HEK293T (cell line): ENCODE measurements at places on chromosomes 12 and 14.
A peak's percentile ranks its signal among the peaks of the same experiment; 100 is the strongest.

DNA sequence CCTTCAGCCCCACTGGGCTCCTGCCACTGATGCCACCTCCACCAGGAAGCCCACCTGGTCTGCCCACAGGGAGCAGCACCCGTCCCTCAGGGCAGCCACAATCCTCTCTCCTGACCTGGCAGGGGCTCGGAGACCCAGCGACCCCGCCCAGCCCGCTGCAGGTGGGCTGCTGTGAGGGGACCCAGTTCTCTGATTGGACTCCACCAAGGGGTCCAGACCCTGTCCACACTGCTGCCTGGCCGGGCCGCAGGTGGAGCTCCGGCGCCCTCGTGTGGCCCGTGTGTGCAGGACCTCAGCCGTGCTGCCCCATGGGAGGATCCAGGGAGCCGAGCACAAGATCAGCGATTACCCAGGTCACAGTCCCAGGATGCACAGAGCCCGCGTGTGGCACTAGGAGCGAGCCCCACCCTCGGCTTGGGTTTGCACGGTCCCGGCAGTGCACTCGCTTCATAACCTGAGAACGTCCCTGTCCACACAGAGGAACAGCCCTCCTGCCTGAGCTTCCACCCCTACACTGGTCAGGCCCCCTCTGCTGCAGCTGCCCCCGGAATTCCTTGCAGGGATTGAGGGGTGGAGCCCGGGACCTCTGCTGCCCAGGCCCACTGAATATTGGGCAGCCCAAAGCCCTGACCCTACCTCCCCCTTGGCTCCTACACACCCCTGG lies 35.4 kb upstream of the TMEM179 start:
- peak; percentile 90 for DNase-seq

- DNase-seq = no peak
Observed at GRCh38 chr14:91830777-91831176, 36.6 kb downstream of the TC2N start.

GRCh38 chr14:104280902-104281767 lies 142.7 kb downstream of the KIF26A start:
- no peak for DNase-seq

DNA sequence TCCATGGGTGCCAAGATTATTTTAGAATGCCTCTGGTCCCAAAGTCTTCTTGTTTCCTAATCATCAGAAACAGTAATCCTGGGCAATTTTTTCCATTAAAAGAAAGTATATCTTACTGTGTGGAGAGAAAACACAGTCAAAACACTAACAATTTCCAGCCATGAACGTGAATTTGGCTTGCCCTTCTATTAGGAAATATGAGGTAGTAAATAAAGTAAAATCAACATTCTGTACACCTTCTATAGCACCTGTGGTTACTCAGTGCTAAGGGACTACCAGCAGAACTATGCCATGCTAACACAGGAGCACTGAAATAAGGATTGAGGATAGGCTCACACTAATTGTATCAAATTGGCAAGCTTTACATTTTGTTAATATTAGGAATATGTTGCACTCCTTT lies 60.1 kb downstream of the NTN4 start:
- DNase-seq = no peak

DNA sequence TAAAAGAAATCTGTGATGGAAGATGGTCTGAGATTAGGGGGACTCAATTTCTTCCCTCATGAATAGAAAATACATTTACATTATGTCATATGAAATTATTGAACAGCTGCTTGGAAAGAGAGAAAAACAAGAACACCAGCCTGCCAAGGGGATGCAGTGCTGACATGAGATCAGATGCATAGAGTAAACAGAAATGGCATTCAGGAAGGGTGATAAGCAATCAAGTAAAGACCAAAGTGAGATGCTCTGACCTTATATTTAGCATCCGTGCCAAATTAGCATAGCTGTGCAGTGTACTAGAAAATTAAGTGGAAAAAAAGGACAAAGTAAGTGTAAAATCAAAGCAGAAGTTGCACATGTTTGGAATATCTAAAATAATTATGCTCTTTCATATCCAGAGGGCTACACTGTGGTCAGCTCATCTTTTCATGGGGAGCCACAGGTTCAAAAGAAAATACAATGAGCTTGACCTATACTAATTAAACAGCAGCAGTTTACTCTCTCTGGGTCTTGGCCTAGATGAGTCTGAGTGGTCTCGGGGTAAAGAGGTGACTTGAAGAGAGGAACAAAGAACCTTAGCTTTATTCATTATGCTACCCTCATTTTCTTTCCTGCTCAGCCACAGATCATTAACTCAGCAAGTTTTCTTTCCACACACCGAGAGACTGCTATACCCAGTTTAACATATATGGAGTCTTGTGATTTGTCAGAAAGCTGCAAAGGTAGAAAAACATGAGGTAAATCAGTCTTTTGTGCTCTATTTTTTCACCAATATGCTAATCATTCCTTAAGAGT lies 359.4 kb upstream of the FOXG1 start:
- DNase-seq = no peak

- DNase-seq = no peak
Observed at GRCh38 chr12:10901427-10901826, 7.9 kb downstream of the TAS2R13 start.

- DNase-seq = no peak
Observed at GRCh38 chr14:91098591-91098990, 15.3 kb upstream of the DGLUCY start.

DNA sequence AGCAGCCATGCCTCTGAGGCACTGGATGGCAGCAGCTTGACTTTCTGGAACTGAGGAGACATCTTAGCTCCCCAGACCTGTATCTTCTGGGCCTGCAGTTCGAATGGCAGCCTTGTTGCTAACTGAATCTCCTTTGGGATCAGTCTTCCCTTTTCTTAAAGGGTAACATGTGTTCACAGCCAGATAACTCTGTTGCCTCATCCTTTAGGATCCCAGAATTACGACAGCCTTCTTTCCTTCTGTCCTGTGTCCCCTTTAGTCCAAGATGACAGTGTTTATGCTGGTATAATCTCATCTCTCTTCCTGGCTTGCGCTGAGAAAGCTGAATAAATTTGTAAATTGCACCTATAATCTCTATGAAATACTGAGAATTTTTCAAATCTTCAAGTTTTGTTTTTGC lies 9.1 kb upstream of the ERC1 start:
- DNase-seq = no peak

- DNase-seq = no peak
Observed at GRCh38 chr14:64685371-64686281, 18.6 kb upstream of the PLEKHG3 start.

DNA sequence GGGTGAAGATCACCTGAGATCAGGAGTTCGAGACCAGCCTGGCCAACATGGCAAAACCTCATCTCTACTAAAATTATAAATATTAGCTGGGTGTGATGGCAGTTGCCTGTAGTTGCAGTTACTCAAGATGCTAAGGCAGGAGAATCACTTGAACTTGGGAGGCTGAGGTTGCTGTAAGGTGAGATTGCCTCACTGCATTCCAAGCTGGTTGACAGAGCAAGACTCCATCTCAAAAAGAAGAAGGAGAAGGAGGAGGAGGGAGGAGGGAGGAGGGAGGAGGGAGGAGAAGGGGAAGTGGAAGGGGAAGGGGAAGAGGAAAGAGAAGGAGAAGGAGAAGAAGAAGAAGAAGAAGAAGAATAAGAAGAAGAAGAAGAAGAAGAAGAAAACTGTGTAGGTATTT lies 17.0 kb downstream of the RNASE10 start:
- DNase-seq = no peak

- DNase-seq = no peak
Observed at GRCh38 chr12:87302126-87302745, 727.0 kb downstream of the C12orf50 start.

DNA sequence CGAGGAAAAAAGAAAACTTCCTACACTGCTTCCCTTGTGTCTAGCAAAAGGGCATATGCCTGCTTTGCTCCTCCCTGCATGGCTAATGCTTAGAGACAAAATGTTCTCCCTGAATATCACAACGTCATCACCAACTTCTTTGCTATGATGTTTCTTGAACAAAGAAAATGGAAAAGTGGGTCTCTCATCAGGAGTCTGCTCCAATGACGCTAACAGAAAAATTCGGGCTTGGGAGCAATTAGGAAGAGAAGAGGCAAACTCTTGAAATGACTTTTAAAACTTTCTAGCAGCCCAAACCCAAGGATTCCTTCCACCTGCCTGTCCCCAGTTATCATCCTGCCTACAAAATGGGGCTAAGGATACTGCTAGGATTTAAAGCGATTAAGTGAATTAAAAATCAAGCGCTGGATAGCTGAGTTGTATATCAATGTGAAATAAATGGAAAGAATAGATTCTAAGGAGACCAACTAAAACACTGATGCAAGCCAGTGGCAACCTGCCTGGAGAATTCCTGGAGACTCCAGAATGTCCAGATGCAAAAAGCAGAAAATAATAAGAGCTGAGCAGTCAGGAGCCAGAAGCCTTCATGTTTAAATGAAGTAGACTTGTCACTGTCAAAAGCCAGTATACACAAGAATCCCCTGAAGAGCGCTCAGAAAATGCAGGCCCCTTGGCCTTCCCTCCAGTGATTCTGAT lies 183.8 kb downstream of the DPF3 start:
- no peak for DNase-seq

DNA sequence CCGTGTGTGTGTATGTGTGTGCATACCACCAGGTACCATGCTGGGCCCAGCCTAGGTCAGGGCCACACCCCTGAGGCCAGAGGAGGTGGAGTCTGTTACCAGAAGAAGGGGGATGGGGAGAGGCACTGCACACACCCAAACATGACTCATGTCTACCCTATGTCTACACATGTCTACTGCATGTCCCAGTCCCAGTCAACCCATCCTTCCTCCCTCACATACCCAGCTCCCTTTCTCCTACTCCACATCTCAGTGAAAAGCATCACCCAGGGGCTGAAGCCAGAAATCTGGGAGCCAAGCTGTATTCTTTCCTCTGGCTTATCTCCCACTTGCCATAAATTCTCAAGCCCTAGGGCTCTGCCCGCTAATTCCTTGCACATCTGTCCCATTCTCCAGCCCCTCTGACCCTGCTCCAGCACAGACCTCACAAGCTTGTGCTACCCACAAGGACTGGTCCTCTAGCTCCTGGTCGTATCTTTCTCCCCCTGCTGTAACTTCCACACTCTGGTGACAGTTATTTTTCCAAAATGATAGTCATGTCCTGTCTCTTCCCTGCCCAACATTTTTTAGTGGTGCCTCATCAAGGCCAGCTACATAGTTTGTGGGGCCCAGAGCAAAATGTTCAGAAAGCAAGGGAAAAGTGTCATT lies 18.0 kb upstream of the APPL2 start:
- DNase-seq = no peak

GRCh38 chr12:28413460-28414109 lies 223.3 kb downstream of the CCDC91 start:
- DNase-seq = no peak

DNA sequence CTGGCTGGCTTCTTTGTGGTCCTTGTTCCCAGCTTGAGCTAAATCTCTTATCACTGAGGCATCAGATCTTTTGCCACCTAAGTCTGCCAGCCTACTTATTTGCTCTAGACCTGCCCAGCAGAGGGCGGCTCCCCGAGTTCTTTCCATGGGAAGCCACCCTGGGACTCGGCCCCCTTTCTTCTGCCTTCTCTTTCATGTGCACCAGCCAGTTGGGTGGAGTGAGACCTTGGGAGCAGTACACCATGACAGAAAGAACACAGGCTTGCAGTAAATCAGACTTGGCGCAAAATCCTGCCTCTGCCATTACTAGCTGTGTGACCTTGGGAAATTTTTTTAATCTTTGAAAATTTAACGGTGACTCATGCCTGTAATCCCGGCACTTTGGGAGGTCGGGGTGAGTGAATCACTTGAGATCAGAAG lies 7.4 kb downstream of the SMAGP start:
- no peak for DNase-seq

DNA sequence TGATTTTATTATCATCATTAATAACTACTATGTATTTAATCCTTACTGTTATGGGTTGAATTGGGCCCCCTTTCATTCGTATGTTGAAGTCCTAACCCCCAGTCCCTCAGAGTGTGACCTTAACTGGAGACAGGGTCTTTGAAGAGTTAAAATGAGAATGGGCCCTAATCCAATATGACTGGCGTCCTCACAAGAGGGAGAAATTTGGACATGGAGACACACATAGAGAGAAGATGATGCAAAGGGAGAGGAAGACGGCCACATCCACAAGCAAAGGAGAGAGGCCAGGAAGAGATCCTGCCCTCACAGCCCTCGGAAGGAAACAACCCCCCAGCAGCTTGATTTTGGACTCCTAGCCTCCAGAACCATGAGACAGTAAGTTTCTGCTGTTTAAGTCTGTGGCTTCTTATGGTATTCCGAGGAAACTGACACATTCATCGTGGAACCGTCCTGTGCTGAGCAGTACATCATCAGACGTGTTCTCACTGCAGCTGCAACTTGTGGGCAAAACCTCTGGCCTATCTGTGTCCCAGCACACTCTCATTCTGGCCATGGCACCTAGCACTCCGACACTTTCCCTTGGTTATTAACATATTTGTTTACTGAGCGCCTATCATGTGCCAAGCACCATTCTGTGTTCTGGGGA lies 127.6 kb downstream of the SLC38A6 start:
- no peak for DNase-seq

- DNase-seq = no peak
Observed at GRCh38 chr12:3700861-3701260, 52.0 kb downstream of the CRACR2A start.

DNA sequence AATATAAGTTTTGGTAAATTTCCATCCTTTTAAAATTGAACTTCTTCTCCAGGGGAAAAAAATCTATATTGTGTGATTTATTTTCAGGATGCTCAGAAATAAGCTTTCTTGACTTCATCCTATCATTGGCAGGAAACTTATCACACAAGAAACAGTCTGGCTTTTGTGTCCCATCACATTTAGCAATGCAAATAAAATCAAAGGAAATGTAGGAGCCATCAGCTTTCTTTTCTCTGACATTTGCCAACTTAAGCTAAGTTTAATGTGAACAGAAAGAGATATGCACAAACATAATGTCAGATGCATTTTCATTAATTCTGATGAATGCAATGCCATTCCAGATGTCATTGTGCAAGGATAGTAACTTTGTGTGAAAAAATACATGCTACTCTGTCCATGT lies 56.6 kb downstream of the LIN7A start:
- no peak for DNase-seq

- no peak for DNase-seq
Observed at GRCh38 chr12:50569321-50569720, 64.5 kb downstream of the DIP2B start.

DNA sequence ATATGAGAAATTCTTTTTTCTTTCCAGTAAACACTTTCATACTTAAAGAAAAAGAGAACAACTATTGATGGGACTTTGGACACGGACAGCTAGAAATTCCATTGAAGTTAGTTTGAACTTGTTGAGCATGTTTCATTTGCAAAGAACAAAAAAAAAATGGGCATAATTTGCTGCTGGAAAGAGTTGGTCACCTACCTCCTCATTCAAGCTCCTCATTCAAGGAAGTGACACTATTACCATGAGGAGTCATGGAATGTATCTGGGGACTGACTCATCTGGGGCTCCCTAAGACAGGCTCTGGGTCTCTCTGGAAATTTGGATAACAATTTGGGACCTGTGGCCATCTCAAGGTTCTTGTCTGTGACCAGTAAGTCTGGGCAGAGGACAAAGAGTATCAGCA lies 50.4 kb downstream of the KICS2 start:
- no peak for DNase-seq

DNA sequence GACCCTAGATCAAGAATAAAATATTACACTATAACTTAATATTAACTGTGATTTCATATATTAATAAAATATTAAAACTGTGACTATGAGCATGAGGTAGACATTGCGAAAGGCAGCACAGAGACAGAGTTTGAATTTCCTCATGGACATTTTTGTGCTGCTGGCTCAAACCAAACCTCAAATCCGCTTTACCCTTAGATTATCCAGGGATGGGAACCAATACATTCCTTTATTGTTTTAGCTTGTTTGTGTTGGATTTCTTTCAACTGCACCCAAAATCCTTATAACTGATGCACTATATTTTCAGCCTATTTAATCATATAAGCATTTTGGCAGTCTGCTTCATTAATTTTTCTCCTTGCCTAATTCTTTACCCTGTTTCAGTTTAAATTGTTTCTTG lies 436.7 kb downstream of the ATP23 start:
- DNase-seq = no peak
